ENCODE measurements at places on chromosomes 2 and 18.

DNA sequence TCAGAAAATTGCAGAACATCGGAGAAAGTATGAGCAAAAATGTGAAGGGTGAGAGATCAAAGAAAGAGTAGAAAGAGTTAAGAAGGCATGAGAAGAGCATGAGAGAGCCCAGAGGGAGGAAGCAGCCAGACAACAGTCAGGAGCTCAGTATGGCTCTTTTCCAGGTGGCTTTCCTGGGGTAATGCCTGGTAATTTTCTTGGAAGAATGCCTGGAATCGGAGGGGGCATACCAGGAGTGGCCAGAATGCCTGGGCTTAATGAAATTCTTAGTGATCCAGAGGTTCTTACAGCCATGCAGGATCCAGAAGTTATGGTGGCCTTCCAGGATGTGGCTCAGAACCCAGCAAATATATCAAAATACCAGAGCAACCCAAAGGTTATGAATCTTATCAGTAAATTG, 271.8 kb upstream of the TFPI start:
- DNase-seq: peak; percentile 3

DNA sequence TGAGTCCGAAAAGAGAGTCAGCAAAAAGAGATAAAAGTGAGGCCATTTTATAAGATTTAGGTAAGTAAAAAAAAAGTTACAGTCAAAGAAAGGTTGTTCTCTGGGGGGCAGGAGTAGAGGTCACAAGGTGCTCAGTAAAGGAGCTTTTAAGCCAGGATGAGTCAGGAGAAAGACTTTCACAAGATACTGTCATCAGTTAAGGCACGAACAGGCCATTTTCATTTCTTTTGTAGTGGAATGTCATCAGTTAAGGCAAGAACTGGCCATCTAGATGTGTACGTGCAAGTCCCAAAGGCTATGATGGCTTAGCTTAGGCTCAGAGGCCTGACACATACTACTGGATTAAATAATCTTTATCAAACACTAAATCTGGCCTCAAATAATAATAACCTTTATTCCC, 1207.3 kb upstream of the FAM98A start:
- DNase-seq: no peak

DNA sequence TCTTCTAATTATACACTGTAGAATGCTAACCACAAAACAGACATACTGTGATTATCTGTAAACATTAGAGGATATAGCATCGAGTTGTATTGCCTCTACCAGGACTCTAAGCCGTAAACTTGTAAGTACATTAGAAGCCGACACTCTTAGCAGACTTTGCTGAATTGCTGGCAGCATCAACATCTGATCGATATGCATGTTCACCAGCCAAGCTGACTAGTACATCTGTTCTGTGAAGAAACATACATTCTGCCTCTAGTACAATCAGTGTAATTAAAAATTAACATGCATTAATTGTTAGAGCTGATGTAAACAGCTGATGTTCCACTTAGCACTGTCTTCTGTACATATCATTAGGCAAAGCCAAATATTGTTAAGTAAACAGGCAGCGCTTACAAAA, 502.2 kb downstream of the NR4A2 start:
- no peak for DNase-seq

DNA sequence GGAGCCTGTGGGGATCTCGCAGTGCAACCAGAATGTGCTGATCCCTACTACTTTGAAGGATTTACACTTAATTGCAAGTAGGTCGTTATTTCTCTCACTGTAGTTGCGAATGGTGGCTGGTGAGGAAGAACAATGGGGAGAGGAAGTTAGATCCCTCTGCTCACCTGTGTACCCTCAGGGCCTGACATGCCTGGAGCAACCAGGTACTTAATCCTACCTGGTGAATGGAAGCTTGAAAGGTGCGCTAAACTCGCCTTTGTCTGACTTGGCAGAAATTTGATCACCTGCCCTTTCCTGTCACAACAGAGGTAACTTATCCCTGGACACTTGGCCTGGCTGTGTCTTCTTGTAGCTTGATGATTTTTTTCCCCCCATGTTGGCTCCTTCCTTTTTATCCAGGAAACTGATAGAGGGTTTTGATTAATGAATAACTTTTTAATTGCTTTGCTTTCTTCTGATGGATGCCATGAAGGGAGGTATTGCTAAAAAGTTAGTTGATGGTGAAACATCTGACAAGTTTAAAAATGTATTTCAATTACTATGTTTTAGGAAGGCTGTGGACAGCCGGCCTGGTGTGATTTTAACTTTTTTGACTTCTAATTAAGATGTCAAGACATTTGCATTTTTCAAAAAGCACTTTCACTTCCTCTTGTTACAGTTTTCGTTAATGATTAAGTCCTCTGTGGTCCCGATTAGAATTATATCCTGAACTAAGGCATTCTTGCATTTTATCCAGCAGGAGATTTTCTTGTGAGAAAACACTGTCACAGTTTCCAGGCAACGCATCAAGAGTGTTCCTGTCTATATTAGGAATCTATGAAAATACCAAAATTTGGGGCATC, 9.2 kb downstream of the SGPP2 start:
- no peak for DNase-seq

DNA sequence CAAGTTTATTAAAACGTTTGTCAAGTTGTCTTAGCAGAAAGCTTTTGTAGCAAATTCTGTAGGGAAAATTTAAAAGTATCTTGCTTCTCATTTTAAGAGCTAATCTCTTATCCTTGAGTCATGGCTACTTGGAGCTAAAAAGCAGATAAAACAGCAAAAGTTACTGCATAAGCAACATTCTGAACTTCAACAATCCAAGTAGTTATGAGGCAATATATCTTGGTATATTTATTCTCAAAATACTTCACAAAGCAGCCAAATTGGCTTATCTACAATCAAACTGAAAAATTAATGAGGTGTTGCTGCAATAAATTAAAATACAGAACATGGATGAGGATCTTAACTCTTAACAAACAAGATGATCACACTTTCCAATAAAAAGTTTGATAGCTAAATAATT, 306.5 kb downstream of the PIEZO2 start:
- DNase-seq: no peak

GRCh38 chr2:68190991-68191731, 33.5 kb downstream of the PNO1 start:
- DNase-seq: peak; percentile 92

- DNase-seq: peak; percentile 95
These were observed 8.3 kb downstream of the TM4SF20 start for GRCh38 chr2:227370791-227371312.

- no peak for DNase-seq
These were observed 89.0 kb upstream of the TLK1 start for GRCh38 chr2:171249689-171250088.

GRCh38 chr2:190674966-190675650, 26.2 kb downstream of the NAB1 start:
- DNase-seq: no peak

GRCh38 chr2:47907039-47907781, 912 bp upstream of the FBXO11 start:
- DNase-seq: no peak

- DNase-seq: no peak
These were observed 54.6 kb downstream of the GREB1 start for GRCh38 chr2:11588228-11589110.

- no peak for DNase-seq
These were observed 29.0 kb downstream of the TBR1 start for GRCh38 chr2:161445097-161445496.

DNA sequence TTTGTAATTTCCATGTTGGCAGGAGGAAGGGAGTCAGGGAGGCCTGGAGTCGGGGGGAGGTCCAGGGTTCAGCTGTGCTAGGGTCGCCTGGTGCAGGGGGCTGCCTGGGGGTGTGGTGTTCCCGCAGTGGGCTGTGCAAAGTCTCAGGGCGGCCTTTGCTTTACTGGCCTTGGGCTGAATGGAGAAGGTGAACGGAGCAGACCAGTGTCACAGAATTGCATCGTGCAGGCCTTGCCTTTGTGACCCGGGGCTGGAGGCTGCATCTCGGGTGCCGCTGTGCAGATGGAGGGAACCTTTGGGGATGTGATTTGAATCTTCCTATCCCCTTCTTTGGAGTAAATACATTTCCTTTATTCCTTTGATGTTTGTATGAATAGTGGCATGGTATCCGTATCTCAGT, 8.8 kb downstream of the SNTG2 start:
- DNase-seq: no peak

DNA sequence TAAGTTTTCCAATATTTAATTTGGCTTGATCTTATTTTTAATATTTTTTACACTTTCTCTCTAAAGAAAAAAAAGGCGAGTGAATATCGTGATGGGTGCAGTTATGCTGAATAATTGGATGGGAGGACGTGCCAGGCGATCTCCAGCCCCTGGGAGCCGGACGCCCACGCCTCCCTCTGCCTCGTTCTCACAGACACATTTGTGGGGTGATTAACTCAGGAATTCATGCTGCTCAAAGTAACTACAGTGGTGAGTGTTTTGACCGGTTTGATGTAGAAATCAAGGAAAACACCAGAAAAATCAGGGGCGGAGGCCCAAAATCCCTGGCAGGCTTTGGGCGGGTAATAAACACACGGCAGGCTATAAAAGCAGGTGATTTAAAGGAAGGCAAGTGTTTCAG, 736.8 kb upstream of the SALL3 start:
- no peak for DNase-seq

- no peak for DNase-seq
These were observed 340.0 kb upstream of the MEX3C start for GRCh38 chr18:51537487-51537886.

- no peak for DNase-seq
These were observed 133.6 kb downstream of the GULP1 start for GRCh38 chr2:188425266-188425665.

DNA sequence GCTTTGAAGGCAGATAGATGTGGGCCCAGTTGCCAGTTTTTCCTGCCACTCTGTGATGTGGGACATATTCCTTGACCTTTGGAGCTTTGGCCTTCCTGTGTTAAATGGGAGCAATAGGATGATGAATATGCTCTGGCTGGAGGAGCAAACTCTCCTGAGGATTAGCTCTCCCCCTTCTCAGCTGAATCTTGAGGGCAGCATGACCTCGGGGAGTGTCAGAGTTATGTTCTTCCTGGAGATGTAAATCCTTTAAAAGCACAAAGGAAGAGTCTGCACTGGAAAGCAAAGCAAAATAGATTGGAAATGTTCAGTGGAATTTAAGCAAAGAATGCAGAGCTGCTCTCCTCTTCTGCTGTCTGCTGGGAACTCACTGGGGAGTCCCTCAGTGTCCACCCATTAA, 160.1 kb downstream of the ALK start:
- DNase-seq: peak; percentile 37

DNA sequence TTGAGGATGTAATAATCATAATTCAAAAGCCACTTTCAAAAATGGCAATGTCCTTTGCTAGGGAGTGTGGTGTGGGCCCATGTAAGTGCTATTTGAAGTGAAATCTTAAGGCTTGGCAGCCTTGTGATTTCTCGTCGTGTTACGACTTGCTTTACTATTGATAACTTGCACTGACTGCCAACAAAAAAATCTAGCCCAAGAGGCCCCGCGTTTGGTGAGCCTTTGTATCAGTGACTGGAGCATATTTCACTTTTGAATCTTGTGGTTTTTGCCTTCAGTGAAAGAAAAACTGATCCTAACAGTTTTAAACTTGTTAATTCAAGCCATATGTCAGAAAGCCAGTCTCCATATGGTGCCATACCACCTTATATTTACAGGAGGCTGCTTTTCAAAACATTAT, 248.0 kb downstream of the TMEM182 start:
- DNase-seq: no peak

DNA sequence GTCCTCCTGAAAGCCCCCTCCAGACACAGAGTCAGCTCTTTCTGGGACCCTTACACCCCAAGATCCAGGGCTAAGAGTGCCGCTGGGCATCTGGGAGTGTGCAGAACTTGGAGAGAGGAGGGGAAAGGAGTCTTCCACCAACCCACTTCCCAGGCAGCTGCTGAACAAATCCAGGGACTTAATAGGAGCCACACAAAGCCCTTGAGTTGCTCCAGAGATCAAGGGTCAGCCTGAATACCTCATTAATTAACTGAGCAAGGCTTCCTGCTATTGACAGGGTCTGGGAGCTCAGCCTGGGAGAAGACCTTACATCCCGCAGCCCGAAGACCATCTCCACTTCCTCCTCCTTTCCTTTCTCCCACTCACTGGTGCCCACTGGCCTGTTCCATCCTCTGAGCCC, 108.3 kb downstream of the CELF4 start:
- no peak for DNase-seq

DNA sequence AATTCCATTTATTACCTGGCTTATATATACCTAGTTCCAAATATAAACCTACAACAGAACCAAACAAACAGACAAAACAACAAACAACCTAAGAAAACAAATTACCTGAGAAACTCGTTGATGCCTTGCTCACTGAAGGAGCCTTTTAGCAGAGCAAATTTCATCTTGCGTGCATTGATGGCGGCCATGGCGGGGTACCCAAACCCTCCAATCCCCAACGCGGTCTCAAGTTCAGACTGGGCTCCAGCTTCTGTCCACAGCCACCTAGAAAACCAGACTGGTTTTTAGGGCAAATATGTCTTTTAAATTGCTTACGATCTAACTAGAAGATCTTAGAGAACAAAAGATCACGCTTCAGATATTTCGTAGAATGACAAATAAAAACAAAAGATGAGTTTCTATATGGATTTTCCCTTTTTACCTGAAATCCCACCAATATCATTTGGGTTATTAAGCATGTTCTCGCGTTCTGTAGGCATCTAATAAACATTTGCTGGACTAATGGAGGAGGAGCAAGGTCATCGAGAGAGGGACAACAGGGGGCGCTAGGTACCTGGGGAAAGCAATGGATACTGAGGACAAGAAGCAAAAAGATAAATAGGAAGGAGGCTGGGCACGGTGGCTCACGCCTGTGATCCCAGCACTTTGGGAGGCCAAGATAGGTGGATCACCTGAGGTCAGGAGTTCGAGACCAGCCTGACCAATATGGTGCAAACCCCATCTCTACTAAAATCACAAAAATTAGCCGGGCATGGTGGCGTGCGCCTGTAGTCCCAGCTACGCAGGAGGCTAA, 25.2 kb downstream of the PDIA6 start:
- DNase-seq: peak; percentile 18

GRCh38 chr2:206256706-206257205, 17.7 kb upstream of the ZDBF2 start:
- no peak for DNase-seq

DNA sequence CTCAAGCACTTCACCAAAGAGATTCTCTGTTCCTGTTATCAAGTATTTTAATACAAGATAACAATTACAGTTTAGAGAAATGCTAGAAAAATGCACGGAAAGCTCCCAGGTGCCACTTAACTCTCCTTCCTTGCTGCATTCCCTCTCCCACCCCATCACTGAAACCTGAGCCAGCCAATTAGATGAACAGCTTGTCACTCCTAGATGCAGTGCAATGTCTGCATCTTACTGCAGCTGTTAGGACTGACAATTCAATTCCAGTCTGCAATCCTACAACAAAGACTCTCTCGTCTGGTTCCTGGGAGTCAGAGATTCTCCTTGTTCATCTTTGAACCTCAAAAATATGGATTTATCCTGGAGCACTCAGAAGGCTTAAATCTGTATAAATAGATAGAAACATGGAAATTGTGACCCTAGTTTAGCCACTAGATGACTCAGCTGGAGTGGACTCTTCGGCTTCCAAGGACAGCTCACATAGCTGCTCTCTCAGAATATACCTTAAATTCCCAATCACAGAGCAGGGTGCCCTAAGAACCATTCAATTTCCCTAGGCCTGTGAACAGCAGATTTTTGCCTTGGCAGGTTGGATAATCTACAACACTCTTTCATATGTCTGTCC, 311.1 kb downstream of the NRXN1 start:
- DNase-seq: no peak

All from fibroblast of mammary gland (primary cell).